Thyroid gland (tissue), 4 donors: ENCODE measurements at places on chromosomes 12 and 14. TPM values are rescaled to one million over a fixed set of nuclear protein-coding genes. Genes with fewer than 3 reads are reported as not detected.

- no peak overlapping the region for H3K27ac ChIP-seq
- H3K4me1 ChIP-seq = no peaks in the 10 kb centered on the region
- no peaks in the 10 kb centered on the region for H3K36me3 ChIP-seq
- DNase-seq = no peak
- H3K4me3 ChIP-seq = no peak overlapping the region
Observed at GRCh38 chr14:79369359-79370332, 841.7 kb downstream of the DIO2 start.

- H3K27me3 ChIP-seq = no peaks in the 10 kb centered on the region
- H3K4me1 ChIP-seq = no peaks in the 10 kb centered on the region
- no peaks in the 10 kb centered on the region for H3K36me3 ChIP-seq
- no peak for DNase-seq
- H3K4me3 ChIP-seq = no peak overlapping the region
Observed at GRCh38 chr14:70282666-70283065, 76.8 kb downstream of the COX16 start.

GRCh38 chr14:85852906-85853305 lies 323.0 kb downstream of the FLRT2 start:
- H3K4me3 ChIP-seq = no peak overlapping the region
- H3K4me1 ChIP-seq = no peaks in the 10 kb centered on the region
- no peaks in the 10 kb centered on the region for H3K27me3 ChIP-seq
- no peak overlapping the region for H3K27ac ChIP-seq
- H3K36me3 ChIP-seq = no peaks in the 10 kb centered on the region

- no peaks in the 10 kb centered on the region for H3K36me3 ChIP-seq
- H3K4me1 ChIP-seq = no peaks in the 10 kb centered on the region
- H3K4me3 ChIP-seq = no peak overlapping the region
- no peak for DNase-seq
- H3K27ac ChIP-seq = no peak overlapping the region
Observed at GRCh38 chr12:78916845-78917480, 52.4 kb downstream of the SYT1 start.

DNA sequence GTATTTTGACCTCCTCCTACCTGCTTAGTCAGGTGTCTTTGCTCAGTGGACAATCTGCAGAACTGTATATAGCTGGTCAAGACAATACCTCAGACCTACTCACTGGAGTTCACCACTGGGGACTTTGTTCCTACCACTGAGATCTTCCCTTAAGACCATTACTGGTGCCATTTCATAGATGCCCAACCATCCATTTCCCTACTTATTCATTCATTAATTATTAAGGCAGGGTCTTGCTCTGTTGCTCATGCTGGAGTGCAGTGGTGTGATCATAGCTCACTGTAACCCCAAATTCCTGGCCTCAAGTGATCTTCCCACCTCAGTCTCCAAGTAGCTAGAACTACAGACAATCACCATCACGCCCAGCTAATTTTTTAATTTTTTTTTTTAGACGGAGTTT lies 22.8 kb upstream of the CRADD start:
- no peak overlapping the region for H3K4me3 ChIP-seq
- no peaks in the 10 kb centered on the region for H3K4me1 ChIP-seq
- no peak for DNase-seq

Gene CLEC9A
- total RNA-seq = not detected

Gene LRRC10
- total RNA-seq = not detected

Gene NTN4
- total RNA-seq = 11.6 TPM

Gene LAG3
- total RNA-seq = 0.13 TPM
